ENCODE measurements at places on chromosomes 1 and 21.

GRCh38 chr1:171935664-171936063, 94.4 kb downstream of the DNM3 start:
- DNase-seq: no peak

DNA sequence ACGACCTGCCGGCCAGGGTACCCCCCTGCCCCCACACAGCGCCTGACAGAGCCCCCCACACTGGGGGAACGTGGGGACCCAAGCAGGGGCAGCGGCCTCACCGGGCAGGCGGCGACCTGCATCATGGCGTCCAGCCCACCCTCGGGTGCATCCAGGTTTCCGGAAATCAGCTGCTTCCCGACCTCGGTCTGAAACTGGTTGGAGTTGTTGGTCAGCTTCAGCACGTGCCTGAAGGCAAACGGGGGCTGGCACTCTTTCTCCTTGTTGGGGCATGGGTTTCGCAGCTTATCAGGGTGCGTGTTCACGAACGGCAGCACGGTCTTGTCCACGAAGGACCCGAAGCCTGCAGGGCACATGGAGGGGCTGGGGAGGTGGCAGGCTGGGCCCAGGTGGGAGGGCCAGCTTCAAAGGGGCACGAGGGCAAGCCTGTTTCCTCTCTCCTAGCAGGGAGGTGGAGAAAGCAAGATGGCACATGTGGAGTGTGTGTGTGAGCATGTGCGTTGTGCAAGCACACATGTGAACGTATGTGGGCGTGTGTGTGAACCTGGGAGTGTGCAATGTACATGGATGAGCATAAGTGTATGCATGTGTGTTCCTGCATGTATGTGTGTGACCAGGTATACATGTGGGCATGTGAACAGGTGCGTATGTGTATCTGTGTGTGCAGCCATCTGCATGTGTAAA, 19.2 kb downstream of the ITGB2 start:
- no peak for DNase-seq

DNA sequence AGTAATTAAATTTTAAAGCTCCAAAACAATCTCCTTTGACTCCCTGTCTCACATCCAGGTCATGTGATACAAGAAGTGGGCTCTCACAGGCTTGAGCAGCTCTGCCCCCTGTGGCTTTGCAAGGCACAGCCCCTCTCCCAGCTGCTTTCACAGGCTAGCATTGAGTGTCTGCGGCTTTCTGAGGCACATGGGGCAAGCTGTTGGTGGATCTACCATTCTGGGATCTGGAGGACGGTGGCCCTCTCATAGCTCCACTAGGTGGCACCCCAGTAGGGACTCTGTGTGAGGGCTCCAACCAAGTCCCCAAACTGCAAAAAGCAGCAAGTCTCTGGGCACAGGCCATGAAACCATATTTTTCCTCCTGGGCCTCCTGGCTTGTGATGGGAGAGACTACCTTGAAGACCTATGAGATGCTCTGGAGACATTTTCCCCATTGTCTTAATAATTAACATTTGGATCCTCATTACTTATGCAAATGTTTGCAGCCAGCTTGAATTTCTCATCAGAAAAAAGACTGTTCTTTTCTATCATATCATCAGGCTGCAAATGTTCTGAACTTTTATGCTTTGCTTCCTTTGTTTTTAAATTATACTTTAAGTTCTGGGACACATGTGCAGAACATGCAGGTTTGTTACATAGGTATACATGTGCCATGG, 554.1 kb upstream of the OLFM3 start:
- DNase-seq: no peak

- no peak for DNase-seq
These were observed 42.4 kb upstream of the ATP1B1 start for GRCh38 chr1:169064103-169064502.

DNA sequence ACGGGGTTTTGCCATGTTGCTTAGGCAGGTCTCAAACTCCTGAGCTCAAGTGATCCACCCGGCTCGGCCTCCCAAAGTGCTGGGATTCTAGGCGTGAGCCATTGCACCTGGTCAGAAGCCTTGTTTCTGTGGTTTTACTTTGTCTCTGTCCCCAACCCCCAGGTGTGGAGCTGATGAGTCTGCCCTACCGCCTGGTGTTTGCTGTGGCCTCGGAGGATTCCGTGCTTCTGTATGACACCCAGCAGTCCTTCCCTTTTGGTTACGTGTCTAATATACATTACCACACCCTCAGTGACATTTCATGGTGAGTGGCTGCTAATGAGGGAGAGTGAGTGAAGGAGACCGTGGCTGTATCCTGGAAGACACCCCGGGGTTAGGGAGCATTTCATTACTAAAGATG, 26.1 kb downstream of the CHAF1B start:
- no peak for DNase-seq

DNA sequence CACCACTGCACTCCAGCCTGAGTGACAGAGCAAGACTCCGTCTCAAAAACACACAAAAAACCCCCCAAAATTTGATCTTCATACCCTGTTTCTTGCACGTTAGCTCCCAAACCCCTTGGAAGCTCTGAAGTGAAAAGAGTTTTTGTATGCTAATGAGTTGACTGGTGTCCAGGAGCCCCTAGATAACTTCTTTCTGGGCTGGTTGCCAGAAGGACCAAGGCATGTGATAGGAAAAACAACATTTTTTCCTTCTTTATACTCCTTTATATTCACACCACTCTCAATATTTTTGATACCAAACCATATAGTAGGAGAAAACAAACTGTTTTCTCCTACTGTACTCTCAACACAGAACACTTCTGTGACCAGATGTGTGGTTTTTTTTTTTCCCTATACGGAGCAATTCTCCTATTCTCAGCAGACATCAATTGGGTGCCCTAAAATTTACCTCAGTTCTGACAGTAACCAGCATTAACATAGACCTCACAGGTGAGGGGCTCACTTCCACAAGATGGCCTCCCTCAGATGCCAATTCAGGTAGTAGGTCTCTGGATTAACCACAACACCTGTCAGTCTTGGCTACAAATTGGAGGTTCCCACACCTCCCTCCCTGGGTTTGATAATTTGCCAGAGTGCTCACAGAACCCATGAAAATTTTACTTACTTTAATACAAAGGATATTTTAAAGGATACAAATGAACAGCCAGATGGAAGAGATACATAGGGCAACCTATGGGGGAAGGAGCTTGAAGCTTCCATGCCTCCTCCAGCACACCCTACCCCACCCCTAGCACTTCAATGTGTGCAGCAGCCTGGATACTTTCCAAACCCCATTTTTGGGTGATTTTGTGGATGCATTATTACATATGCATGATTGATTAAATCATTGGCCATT, 25.6 kb downstream of the ZYG11B start:
- no peak for DNase-seq

DNA sequence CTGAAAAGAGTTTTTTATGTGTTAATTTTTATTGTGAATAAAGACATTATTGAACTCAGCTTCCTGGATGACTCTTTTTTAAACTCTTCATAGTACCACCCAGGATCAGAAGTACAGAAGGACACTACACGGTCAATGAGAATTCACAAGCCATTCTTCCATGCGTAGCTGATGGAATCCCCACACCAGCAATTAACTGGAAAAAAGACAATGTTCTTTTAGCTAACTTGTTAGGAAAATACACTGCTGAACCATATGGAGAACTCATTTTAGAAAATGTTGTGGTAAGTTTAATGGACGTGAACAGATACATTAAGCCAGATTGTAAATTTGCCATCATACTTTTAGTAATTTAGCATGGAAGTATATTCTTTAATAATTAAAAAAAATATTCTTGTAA, 249.5 kb downstream of the TPR start:
- no peak for DNase-seq

- peak; percentile 38 for DNase-seq
These were observed 5.5 kb downstream of the SORT1 start for GRCh38 chr1:109392037-109392787.

- no peak for DNase-seq
These were observed 13.3 kb downstream of the OVAAL start for GRCh38 chr1:180571832-180572636.

DNA sequence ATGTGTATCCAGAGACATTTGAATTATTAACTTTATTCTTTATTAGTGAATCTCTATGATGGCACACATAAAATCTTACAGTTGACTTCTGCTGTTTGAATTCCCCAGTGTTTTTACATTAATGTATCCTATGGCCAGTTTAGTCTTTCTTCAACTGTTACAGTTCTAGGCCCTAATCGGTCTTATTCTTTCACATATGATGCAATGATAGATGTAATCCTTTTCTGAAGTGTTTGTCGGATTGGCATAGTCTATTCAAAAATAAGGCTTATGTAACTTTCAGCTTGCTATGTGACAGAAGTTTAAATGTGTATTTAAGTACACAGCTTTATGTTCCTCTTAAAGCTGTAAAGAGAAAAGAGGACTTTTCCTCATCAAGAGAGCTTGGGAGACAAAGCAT, 26.4 kb upstream of the KIAA1614 start:
- DNase-seq: no peak

GRCh38 chr1:56080123-56080522, 499.2 kb downstream of the PLPP3 start:
- no peak for DNase-seq

- no peak for DNase-seq
These were observed 56.7 kb downstream of the MRPL39 start for GRCh38 chr21:25550352-25551120.

- peak; percentile 47 for DNase-seq
These were observed 765 bp upstream of the VPS45 start for GRCh38 chr1:150066838-150067183.

- DNase-seq: no peak
These were observed 35.7 kb downstream of the ZMYND12 start for GRCh38 chr1:42420121-42420520.

DNA sequence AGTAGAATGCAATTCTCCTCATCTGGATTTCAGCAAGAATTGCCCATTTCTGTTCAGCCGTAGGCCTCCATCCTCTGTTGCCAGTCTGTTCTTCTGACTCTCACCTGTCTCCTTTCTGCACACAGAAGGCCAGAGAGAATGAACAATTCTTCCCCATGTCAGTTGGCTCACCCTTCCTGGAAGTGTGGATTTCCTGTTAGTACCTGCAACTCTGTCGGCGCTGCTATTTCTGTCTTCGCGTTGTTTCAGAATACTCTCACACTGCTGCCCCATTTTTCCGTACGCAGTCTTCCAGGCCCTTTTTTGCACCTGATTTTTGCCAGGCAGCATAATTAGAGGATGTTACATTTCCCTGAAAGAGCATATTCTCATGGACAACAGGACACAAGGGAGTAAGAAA, 200.7 kb downstream of the FGGY start:
- no peak for DNase-seq

DNA sequence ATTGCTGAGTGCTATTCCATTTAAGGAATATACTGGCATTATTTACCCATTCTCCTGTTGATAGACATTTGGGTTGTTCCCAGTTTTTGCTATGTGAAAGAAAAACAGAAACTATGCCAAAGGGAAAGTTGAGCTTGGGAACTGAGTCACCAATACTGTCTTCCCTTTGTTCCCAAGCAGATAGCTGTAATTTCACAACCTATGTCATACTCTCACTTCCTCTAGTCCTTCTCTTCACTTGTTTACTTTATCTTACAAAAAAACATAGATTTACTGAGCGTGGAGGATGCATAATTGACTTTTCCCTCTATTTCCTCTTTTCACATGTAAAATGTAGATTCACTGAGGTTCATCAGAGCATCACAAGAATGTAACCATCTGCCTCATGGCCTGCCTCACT, 32.4 kb upstream of the PGBD5 start:
- no peak for DNase-seq

GRCh38 chr1:160068225-160068624, 1.7 kb downstream of the KCNJ10 start:
- no peak for DNase-seq

- DNase-seq: no peak
These were observed 20.0 kb downstream of the SLC16A4 start for GRCh38 chr1:110370827-110371226.

- no peak for DNase-seq
These were observed 7.1 kb upstream of the NSUN4 start for GRCh38 chr1:46333300-46334029.

All from left ventricle myocardium inferior (tissue), 1 donor.